GM23248 (cell line): ENCODE measurements at places on chromosomes 4 and X. TPM values are rescaled to one million over a fixed set of nuclear protein-coding genes. Genes with fewer than 3 reads are reported as not detected.

DNA sequence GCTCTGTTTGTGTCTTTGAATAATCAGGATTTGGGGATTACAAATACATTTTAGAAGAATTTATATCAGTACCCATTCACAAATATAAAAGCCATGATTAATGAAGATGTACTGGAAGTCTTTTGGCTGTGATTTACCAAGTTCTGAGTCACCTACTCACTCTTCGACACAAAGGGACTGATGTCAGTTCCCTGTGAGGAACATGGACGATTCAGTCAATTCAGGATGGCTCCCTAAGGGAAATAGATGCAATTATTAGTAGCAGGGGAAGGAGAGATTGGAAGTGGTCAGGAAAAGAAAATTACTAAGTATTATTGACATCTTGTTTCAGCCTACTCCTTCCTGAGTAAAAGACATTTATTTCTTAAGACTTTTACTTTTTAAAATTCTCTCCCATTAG lies 550.7 kb upstream of the SLIT2 start:
- H3K27ac ChIP-seq: no peak overlapping the region
- H3K27me3 ChIP-seq: no peaks in the 10 kb centered on the region
- H3K4me3 ChIP-seq: no peak overlapping the region
- peak; percentile 44 for DNase-seq
- H3K36me3 ChIP-seq: no peaks in the 10 kb centered on the region

The GAGE2A gene
- total RNA-seq: not detected in 2 replicates

GRCh38 chr4:147629783-147630730 lies 12.9 kb downstream of the TMEM184C start:
- H3K27me3 ChIP-seq: no peaks in the 10 kb centered on the region
- peaks cover 47% of the 10 kb centered on the region for H3K36me3 ChIP-seq
- peak; percentile 41 for DNase-seq
- H3K4me1 ChIP-seq: peaks cover 14% of the 10 kb centered on the region

GRCh38 chr4:182320580-182320979 lies 77.4 kb downstream of the TENM3 start:
- no peak overlapping the region for H3K27ac ChIP-seq
- H3K4me1 ChIP-seq: no peaks in the 10 kb centered on the region
- H3K4me3 ChIP-seq: no peak overlapping the region
- DNase-seq: no peak
- no peaks in the 10 kb centered on the region for H3K36me3 ChIP-seq

GRCh38 chr4:48778431-48779094 lies 1.5 kb downstream of the FRYL start:
- H3K27ac ChIP-seq: peak overlapping the region; percentile 91
- H3K27me3 ChIP-seq: no peaks in the 10 kb centered on the region
- H3K4me1 ChIP-seq: peaks cover 25% of the 10 kb centered on the region
- no peaks in the 10 kb centered on the region for H3K36me3 ChIP-seq
- DNase-seq: peak; percentile 58
- peak overlapping the region; percentile 98 for H3K4me3 ChIP-seq

- no peak overlapping the region for H3K4me3 ChIP-seq
- H3K4me1 ChIP-seq: peaks cover 9% of the 10 kb centered on the region
- no peak for DNase-seq
- H3K27me3 ChIP-seq: peaks cover 19% of the 10 kb centered on the region
- no peaks in the 10 kb centered on the region for H3K36me3 ChIP-seq
These were observed 60.2 kb downstream of the SEPSECS start for GRCh38 chr4:25100021-25100555.

The SPANXA1 gene
- total RNA-seq: not detected in 2 replicates

- H3K4me1 ChIP-seq: no peaks in the 10 kb centered on the region
- no peak overlapping the region for H3K4me3 ChIP-seq
- H3K36me3 ChIP-seq: no peaks in the 10 kb centered on the region
- H3K27me3 ChIP-seq: no peaks in the 10 kb centered on the region
These were observed 515.1 kb downstream of the TECRL start for GRCh38 chr4:63894161-63894560.

- no peaks in the 10 kb centered on the region for H3K4me1 ChIP-seq
- no peaks in the 10 kb centered on the region for H3K27me3 ChIP-seq
- H3K36me3 ChIP-seq: no peaks in the 10 kb centered on the region
- H3K27ac ChIP-seq: no peak overlapping the region
- no peak overlapping the region for H3K4me3 ChIP-seq
- no peak for DNase-seq
These were observed 53.2 kb downstream of the MAGED4B start for GRCh38 chrX:52015794-52016193.

DNA sequence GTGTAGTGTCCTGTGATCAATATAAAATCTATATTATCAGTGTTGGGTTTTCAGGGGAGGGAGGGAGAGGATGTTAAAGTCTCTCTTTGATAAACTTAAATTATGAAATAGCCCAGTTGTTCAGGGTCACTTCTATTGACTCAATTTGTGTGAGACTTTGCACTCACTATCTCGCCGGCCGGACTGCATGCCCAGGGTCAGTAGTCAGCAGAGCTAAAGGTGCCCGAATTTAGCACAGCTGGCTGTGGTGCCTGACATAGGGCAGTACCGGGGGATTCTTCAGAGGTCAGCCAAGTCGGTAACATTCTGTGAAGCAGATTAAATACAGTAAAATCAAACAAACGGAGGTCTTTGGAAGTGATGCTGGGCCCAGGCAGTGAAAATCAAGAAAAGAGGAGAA lies 19.2 kb downstream of the GABRQ start:
- H3K4me1 ChIP-seq: no peaks in the 10 kb centered on the region
- DNase-seq: no peak
- no peaks in the 10 kb centered on the region for H3K36me3 ChIP-seq

DNA sequence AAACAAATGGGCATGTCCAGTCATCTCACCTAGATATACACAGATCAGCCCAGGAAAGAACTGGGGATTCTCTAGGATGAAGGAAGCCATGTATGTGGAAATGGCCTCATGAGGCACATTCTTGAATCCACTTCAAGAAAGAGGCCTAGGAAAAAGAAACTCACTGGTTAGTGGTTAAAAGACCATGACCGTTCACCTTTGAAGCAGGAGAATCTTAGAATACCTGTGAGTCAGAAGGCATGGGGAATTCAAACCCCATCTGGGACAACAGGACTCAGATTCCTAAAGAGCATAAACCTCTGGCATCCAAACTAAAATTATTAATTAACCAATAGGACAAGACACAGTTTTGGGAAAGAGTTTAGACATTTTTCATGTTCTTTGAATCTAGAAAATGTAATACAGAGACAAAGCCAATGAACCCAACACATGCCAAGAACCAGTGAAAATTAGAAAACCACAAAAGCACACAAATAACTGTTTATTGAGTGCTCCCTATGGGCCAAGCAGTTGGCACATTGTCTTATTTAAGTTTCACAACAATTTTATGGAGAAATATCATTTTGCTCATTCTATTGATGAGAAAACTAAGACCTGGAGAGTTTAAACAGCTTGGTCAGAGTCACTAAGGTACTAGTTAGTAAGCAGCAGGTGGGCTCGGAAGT lies 97.5 kb downstream of the NPNT start:
- peaks cover 12% of the 10 kb centered on the region for H3K27me3 ChIP-seq
- no peak overlapping the region for H3K4me3 ChIP-seq
- H3K4me1 ChIP-seq: peaks cover 5% of the 10 kb centered on the region
- peak; percentile 12 for DNase-seq
- H3K27ac ChIP-seq: no peak overlapping the region

DNA sequence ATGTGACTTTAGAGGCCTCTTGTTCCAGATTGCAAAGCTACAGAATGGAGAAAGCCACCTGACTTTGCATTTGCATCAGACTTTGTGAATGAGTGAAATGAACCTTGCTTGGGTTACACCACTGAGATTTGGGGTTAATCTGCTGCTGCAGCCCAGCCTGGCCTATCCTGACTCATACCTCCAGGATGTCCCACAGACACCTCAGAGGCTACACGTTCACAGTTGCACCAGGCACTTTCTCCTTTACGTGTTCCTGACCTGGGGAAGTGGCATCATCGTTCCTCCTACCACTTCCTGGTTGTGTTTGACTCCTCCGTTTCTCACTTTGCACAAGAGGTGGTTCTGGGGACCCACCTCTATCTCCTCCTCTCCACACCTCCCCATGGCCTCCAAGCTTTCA lies 9.2 kb upstream of the SORCS2 start:
- peaks cover 17% of the 10 kb centered on the region for H3K27me3 ChIP-seq
- H3K27ac ChIP-seq: no peak overlapping the region
- peak; percentile 45 for DNase-seq
- no peaks in the 10 kb centered on the region for H3K36me3 ChIP-seq
- no peaks in the 10 kb centered on the region for H3K4me1 ChIP-seq

The ETDB gene
- total RNA-seq: not detected in 2 replicates

DNA sequence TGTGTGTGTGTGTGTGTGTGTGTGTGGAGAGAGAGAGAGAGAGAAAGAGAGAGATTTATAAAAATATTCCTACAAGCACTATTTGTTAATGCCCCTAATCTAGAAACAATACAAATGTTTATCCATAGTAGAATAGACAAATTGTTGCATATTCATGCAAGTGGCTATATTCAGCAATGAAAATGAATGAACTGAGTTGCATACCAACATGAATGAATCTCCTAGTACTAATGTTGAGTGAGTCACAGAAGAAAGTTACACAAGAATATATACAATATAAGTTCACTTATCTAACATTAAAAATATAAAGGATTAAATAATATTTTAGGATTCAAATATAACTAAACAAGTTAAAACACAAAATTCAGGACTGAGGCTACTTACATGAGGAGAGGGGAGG lies 456.8 kb upstream of the AMOT start:
- no peaks in the 10 kb centered on the region for H3K36me3 ChIP-seq
- no peak overlapping the region for H3K4me3 ChIP-seq
- no peaks in the 10 kb centered on the region; the same call in 1 of the 2 replicates for H3K4me1 ChIP-seq
- H3K27ac ChIP-seq: no peak overlapping the region
- peak; percentile 55 for DNase-seq

The ERCC6L gene
- total RNA-seq: 1.9 and 3.0 TPM in 2 replicates

The FGA gene
- total RNA-seq: not detected in 2 replicates

DNA sequence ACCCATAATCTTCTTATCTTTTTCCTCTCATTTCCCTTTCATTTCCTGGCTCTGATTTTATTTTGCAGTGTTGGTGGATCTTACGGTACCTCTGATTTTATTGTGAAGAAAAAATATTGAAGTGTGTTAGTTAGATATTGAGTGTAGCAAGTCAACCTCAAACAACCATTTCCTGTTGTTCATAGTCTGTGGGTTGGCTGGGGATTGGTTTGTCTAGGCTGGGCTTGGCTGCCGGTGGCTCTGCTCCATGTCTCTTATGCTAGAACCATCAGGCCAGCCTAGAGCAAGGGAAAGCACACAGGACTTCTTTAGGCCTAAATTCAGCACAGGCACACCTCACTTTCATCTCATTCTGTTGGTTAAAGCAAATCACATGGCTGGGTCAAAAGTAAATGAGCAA lies 383.1 kb upstream of the LCORL start:
- H3K4me3 ChIP-seq: no peak overlapping the region
- no peak overlapping the region for H3K27ac ChIP-seq
- no peak for DNase-seq
- no peaks in the 10 kb centered on the region for H3K4me1 ChIP-seq
- no peaks in the 10 kb centered on the region for H3K27me3 ChIP-seq

DNA sequence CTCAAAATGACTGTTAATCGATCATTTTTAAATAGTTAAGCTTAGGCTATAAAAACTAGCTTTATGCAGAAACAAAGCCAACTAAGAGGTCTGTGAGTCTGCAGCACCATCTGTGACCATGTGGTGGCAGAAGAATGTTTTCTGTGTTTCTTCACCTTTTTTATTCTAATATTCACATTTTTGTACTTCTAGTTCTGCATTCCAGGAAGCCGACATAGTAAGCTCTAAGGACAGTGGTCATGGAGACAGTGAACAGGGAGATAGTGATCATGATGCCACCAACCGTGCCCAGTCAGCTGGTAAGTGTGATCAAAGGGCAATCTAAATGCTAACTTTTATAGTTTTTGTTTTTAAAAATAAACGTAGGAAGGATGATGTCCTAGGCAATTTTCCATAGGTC lies 5.6 kb downstream of the PCDH10 start:
- H3K36me3 ChIP-seq: no peaks in the 10 kb centered on the region
- H3K27me3 ChIP-seq: peaks cover 45% of the 10 kb centered on the region
- H3K4me1 ChIP-seq: 0 out of 2 replicates have a peak, but pooled peaks cover under 1% of the 10 kb centered on the region
- no peak overlapping the region for H3K27ac ChIP-seq
- DNase-seq: peak; percentile 59

The TMEM271 gene
- total RNA-seq: not detected in 2 replicates

GRCh38 chrX:77622233-77622632 lies 163.8 kb downstream of the ATRX start:
- H3K36me3 ChIP-seq: no peaks in the 10 kb centered on the region
- 0 out of 2 replicates have a peak, but pooled peaks cover 3% of the 10 kb centered on the region for H3K4me1 ChIP-seq
- H3K27me3 ChIP-seq: no peaks in the 10 kb centered on the region
- H3K4me3 ChIP-seq: no peak overlapping the region
- H3K27ac ChIP-seq: no peak overlapping the region

DNA sequence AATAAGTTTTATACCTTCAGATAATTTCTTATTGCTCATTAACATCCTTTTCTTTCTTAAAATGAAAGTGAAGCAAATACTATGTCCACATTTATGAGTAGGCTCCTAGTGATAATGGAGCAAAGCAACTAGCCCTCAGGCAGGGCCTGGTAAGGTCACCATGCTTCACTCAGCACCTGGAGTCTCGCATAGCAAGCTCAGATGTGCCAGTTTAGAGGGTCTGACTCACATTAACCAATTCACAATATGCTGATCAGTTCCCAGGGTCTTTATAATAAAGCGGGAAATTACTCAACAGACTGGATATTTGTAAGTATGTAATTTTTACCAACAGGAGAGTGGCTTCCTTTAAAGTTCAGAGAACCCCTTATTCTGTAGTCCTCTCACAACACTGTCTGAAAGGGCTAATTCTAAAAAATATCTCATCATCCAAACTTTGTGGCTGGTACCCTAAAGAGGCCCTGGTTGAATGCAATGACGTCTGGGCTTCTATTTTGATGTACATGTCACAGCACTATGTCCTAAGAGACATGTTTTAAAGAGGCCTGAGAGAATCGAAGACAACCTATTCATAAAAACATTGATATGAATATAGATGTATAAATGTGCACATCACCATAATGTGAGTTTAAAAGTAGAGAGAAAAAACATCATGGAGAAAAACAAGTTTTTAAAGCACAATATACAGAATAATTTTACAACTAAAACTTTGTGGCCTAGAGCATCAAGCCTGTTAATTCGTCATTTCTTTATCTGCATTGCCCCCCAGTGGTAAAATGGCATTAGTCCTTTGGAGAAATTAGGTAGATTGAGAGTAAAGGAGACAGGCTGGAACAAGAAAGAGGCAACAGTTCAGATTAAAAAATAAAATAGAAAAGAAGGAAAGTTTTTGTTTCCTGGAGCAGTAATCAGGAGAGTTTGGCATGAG lies 44.3 kb downstream of the IL21 start:
- DNase-seq: peak; percentile 71
- H3K27ac ChIP-seq: no peak overlapping the region
- H3K4me3 ChIP-seq: no peak overlapping the region
- no peaks in the 10 kb centered on the region for H3K27me3 ChIP-seq

DNA sequence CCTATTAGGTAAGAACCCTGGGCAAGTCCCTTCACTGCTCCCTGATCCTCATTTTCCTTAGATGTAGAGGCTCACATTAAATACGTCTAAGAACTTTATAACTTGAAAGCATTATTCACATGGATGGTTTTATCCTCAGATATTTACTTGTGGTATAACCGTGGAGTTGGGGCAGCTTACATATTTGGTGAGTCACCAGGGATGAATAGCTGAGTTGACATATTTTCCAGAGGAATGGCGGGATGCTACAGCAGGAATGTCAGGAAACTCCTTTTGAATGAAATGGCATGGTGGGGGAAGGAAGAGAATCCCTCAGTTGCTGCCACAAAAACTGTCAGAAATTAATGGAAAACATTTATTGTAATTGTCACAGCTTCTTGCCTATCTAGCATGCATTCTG lies 165.3 kb upstream of the RPS6KA3 start:
- H3K36me3 ChIP-seq: no peaks in the 10 kb centered on the region
- peak; percentile 26 for DNase-seq
- H3K4me3 ChIP-seq: no peak overlapping the region
- H3K4me1 ChIP-seq: peaks cover 6% of the 10 kb centered on the region; the same call in 1 of the 2 replicates
